RWPE2 (cell line): ENCODE measurements at places on chromosomes 3 and 15.

DNA sequence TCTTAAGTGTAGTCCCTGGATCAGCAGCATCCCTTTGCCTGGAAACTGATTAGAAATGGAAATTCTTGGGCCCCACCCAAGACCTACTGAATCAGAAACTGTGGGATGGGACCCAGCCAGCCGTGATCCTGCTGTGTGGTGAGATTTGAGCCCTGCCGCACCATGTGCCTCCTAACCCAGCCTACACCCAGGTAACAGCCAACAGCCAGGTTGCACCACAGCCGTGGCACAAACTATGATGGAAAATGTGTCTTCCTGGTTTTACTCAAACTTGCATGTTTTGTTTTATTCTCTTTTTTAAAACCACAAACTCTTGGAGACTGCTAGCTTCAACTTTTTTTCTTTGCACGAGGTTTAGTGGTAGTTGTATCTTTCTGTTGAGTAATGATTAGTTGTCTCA, 2.6 kb downstream of the LIMD1 start:
- no peak for DNase-seq

- no peak for DNase-seq
These were observed 65.7 kb downstream of the SYNM start for GRCh38 chr15:99170476-99171065.

DNA sequence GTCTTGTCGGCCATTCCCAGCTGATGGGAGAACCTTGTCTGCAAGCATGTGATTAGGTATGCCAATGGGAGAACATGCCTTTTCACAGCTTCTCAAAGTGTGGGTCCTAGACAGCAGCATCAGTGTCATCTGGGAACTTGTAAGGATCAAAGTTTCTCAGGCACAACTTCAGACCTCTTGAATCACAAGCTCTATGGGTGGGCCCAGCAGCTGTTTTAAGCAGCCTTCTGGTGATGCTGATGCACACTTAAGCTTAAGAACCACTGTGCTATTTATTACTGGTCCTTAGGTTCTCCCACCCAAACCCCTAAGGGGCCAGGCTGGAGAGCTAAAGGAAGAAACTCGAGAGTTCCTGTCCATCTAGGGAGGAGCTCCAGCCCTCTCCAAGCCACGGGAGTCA, 453.9 kb upstream of the PROK2 start:
- no peak for DNase-seq

DNA sequence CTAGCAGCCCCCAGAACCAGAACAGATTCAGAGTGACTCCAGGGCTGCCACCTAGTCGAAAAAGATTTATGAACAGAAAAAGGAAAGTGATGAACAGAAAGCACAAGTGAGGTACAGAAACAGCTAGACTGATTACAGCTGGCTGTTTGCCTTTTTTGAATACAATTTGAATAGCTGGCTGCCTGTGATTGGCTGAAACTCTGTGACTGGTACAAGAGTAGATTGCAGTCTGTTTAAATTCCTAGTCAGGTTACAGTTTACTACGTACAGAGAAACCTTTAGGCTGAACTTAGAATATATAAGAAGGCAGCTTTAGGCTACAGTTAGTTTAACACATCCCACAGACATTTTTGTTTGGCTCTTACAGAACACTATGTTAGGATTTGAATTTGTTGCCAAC, 10.0 kb downstream of the CCDC13 start:
- DNase-seq, result no peak

DNA sequence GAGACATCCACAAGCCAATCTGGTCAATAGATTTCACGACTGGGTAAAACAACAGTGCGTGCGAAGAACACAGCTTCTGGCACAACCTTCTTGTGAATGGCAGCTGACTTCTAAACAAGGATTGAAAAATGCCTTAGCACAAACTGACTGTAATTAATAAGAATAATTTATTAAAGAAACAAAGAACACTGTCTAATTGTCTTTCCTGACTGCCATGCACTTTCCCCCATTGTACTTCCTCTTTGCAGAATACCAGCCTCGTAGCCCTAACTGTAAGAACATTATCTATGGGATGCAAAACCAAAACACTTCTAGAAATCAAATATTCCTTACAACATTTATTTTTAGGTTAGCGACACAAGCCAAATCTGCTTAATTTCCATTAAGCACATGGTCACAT, 6.5 kb downstream of the FOXP1 start:
- DNase-seq, result no peak

DNA sequence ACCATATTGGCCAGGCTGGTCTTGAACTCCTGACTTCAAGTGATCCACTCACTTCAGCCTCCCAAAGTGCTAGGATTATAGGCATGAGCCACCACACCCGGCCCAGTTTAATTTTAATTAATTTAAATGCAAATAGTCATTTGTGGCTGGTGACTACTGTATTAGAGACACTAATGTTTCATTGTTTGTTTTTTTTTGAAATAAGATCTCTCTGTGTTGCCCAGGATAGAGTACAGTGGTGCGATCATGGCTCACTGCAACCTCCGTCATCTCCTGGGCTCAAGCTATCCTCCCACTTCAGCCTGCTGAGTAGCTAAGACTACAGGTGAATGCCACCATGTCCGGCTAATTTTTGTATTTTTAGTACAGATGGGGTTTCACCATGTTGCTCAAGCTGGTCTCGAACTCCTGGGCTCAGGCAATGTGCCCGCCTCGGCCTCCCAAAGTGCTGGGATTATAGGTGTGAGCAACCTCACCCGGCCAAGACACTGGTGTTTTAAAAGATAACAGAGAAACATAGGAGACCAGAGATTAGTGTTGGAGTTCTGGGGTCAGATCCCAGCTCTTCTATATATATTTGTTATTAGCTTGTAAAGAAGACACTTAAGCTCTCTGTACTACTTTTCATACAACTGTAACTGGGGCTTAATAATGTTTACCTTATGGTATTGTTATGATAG, 34.5 kb upstream of the RAB11A start:
- DNase-seq, result no peak

- DNase-seq, result no peak
These were observed 9.5 kb upstream of the LTK start for GRCh38 chr15:41523097-41523496.

DNA sequence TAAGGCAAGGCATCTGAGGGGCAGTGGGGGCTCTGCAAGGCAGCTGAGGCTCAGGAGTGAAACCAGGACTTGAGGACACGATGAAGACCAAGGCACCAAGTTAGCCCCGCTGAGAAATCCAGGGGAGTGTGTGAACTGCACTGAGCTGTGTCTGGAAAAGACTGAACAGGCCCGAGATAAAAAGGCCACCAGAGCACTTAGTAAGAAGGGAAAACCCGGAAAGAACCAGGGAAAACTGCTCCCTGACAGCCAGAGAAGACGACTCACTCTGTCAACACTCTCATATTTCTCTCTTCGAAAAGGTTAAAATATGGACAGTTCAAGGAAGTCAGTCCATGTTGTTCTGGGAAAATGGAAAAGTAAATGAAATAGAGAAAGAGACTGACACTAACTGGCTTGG, 109.0 kb downstream of the SEC22A start:
- DNase-seq, result no peak

DNA sequence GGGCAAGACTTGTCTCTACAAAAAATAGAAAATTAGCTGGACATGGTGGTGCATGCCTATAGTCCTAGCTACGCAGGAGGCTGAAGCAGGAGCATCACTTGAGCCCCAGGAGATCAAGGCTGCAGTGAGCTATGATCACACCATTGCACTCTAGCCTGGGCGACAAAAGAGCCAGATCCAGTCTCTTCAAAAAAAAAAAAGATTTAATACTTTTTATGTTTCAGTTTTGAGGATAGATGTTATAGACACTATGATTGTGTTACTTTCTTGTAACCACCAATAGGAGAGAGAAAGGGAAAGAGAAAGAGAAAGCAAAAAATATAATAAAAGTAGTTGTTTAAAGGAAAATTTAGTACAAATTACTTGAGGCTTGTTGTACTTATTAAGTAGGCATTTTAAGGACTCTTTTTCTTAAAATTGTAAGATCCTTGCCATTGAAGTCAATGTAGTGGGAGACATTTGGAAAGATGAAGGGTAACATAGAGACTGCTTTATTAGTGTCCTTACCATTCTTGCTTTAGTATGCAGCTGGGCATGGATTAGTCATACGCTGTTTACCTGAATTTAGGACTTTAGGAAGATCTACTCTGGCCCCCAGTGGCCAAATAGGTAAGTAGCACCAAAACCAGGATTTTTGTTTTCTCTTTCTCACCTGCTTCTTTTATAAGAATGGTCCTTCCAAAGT, 35.1 kb upstream of the ZDHHC23 start:
- DNase-seq, result no peak

DNA sequence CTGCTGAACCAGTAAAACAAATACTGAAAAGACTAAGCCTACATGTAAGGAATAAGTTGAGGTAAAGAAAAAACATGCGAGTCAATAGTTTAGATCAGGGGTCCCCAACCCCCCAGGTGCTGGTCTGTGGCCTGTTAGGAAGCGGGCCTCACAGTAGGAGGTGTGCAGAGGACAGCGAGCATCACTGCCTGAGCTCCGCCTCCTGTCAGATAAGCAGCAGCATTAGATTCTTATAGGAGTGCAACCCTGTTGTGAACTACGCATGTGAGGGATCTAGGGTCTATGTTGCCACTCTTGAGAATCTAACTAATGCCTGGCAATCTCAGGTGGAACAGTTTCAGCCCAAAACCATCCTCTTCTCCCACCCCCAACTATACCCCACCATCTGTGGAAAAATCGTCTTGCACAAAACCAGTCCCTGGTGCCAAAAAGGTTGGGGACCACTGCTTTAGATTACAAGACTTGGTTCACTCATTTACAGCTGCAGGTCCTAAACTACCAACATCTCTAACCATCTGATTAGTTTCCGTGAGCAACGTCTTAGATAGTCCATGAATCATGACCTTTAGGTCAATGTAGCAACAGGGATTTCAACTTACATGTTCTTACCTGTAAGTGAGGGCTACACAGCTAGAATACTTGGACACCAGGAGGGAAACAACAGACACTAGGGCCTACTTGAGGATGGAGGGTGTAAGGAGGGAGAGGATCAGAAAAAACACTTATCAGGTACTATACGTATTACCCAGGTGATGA, 66.7 kb downstream of the TRANK1 start:
- DNase-seq, result no peak

- no peak for DNase-seq
These were observed 189.4 kb upstream of the CHRNA7 start for GRCh38 chr15:31840849-31841476.

GRCh38 chr15:100115066-100115710, 226.6 kb downstream of the ADAMTS17 start:
- peak; percentile 44 for DNase-seq

DNA sequence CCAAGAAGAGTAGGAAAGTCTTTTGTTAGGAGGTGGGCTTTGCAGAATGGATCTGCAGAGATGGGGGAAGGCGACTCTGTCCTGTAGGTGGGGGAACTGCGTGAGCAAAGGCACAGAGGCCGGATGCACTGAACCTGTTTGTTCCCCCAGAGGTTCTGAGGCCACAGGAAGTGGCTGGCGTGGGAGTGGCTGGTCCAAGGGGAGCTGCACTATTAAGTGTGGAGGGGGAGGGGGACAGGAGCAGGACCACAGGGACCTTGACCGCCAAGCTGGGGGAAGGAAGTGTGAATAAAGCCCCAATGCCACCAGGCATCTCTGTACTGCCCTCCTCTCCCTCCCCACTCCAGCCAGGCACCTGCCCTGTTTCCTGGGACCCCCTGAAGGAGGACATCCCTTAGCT, 51.8 kb downstream of the CYP11A1 start:
- DNase-seq, result no peak

GRCh38 chr15:35181538-35181937, 96.4 kb upstream of the NANOGP8 start:
- DNase-seq, result no peak

- DNase-seq, result no peak
These were observed 55.7 kb downstream of the RLBP1 start for GRCh38 chr15:89165677-89166076.

GRCh38 chr15:41263891-41264351, 32.9 kb downstream of the CHP1 start:
- no peak for DNase-seq

DNA sequence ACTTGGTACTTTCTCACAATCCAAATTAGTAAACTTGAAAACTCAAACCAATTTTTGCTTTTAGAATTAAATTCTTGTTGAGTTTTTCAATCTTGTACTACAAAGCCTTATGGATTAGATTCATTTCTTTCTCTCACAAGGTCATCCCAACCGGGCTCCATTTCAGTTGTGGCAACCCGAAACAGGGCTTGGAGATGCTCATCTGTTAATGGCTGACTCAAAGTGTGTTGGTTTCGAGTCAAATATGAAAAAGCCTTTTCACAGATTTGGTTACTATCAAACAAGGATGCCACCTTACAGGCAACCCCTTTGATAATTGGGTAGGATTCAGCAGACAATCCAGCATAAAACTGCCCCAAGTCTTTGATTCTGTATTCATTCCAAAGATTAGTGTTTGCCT, 1.8 kb downstream of the EPM2AIP1 start:
- no peak for DNase-seq

GRCh38 chr15:100405179-100405578, 63.4 kb upstream of the ADAMTS17 start:
- no peak for DNase-seq

DNA sequence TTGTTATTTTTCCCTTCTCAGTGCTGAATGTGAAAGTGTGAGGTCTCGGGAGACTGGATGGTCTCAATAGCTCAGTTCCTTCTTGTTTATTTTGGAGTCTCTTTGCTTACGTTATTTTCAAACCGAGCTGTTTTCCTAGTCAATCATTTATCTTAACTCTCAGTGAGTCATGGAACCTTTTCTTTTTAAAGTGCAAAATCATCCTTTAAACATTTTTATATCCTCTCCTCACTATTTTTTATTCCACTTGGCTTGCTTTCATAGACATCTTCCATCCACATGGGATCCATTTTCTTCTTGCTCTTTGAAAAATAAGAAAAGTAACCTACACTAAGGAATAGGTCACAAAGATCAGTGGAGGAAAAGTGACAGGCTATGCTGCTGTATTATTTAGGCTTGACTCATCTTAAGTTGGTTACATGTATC, 497.8 kb downstream of the NAALADL2 start:
- DNase-seq, result no peak

GRCh38 chr3:177211503-177212277, 14.4 kb upstream of the TBL1XR1 start:
- no peak for DNase-seq

- no peak for DNase-seq
These were observed 35.0 kb downstream of the MTMR10 start for GRCh38 chr15:30956216-30957124.

DNA sequence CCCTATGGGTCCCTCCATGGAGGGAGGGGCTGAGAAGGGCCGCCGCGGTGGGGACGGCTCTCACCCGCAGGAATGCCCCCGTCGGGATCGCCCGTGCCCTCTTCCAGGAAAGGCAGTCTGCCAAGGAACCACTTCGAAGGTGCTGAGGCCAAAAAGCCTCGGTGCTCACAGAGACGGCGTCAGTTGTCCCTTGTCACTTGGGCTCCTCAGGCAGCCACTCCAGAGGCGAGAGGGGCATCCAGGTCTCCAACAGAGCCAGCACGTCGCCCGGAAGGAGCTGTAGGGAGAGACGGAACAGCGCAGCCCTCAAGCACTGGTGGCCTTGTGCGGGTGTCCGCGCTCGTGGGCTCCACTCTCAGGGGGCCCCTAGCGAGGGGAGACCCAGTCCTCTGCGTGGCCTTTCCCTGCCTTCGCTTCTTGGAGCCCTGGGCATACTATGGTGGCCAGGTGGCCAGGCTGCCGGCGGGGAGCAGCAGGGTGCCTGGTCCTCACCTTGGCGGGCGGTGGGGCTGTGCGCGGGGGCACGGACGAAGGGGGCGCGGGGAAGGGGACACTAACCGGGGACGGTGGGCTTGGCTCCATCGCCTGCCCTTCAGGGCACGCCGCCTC, 994 bp downstream of the MESP1 start:
- DNase-seq, result no peak
